Stimulated activated CD4-positive, alpha-beta T cell treated with anti-CD3 and anti-CD28 coated beads, TNF-alpha, amount 100 ng/mL, for 48 hours (primary cell): ENCODE measurements at places on chromosomes 3 and 15.

DNA sequence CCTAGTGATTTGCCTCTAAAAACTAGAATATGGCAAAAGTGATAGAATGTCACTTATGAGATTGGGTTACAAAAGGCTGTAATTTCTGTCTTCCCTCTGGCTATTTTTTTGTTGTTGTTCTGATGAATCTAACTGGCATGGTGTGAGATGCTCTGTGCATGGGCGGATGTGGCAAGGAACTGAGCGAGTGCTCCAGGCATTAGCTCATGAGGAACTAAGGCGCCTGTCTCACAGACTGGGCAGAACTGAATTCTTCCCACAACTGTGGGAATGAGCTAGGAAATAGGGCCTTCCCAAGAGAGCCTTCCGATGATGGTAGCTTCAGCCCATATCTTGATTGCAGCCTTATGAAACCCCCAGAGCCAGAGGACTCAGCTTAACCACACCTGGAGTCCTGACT lies 222.5 kb downstream of the NR2F2 start:
- no peak for DNase-seq

- no peak for DNase-seq
These were observed 12.6 kb upstream of the ALAS1 start for GRCh38 chr3:52185311-52185710.

GRCh38 chr3:139318431-139318816 lies 25.4 kb upstream of the MRPS22 start:
- no peak for DNase-seq

GRCh38 chr3:128490915-128491690 lies 1.9 kb downstream of the GATA2 start:
- DNase-seq, result no peak

- no peak for DNase-seq
These were observed 372.3 kb upstream of the IL12A start for GRCh38 chr3:159616234-159616825.

DNA sequence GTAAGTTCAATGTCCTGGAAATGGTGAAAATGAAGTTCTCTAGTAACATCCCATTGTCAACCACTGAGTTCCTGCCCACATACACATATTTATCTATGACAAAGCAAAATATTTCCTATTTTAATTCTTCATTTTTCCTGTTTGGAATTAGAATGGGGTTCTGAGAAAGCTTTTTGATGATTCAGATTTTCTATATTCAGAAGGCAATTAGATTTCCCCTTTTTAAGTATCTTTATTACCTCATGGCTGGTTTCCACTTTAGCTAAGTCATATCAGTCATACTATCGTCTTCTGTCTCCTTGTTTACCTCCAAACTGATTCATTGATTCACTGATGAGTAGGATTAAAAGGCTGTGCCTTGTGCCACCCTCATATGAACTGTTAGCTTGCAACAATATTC lies 17.9 kb downstream of the ETFA start:
- no peak for DNase-seq

GRCh38 chr3:52756141-52756540 lies 14.6 kb downstream of the NEK4 start:
- DNase-seq, result no peak

GRCh38 chr3:152195206-152195605 lies 73.5 kb upstream of the MBNL1 start:
- no peak for DNase-seq

GRCh38 chr3:106371221-106371970 lies 502.6 kb upstream of the CBLB start:
- no peak for DNase-seq

DNA sequence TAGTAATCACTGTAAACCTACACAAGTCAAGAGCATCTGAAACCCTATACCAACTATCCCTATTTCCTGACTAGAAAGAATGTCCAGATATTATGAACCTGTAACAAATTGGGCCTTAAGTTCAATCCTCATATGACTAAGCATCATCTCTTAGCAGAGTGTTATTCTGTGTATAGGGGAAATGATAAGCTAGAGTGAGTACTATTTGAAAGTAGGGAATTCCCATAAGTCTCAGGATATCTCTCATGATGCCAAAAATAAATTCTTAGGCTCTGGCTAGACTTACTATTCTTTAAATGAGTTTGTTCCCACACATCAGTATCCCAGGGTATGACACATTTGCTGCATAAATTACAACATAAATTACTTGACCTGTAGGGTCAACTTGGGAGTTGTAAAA lies 15.3 kb downstream of the MRPL47 start:
- DNase-seq, result no peak

DNA sequence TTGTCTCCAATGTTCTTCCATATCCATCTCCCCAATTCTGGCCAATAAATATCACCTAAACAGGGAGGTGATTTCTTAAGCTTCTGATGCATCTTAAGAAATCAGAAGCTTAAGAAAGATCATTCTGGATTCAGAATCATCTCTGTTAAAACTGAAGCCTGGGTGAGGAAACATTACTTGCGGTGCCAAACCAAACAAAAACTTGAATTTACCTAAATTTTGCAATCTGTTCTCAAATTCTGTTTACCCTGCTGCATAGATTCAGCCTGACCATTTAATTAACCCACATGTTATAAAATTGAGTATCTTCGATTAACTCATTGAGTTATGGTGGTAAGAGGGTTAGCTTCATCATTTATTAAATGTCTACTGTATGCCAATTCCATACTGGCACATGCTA lies 204.4 kb upstream of the ZNF385D start:
- DNase-seq, result no peak

- DNase-seq, result no peak
These were observed 234.5 kb upstream of the ICE2 start for GRCh38 chr15:60713119-60714084.

DNA sequence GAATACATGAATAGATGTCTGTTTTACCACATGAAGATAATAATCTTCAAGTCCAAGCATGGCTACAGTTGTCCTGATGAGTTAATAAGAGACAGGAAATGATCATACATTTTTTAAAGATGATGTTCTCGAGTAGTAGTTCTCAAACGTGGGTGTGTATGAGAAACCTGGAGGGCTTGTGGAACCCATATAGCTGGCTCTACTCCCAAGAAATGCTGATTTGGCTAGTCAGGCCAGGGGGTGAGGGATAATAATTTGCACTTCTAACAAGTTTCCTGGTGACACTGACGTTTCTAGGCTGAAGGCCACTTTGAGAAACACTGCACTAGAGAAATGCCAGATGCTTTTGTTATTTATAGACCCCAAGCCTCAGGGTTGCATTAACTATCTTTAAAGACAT lies 37.0 kb downstream of the ROPN1B start:
- DNase-seq, result no peak

GRCh38 chr15:50909010-50909317 lies 481 bp downstream of the AP4E1 start:
- DNase-seq, result no peak

- DNase-seq, result no peak
These were observed 5.8 kb upstream of the RYR3 start for GRCh38 chr15:33304924-33305323.

- no peak for DNase-seq
These were observed 19.2 kb downstream of the PLD1 start for GRCh38 chr3:171790898-171791691.

DNA sequence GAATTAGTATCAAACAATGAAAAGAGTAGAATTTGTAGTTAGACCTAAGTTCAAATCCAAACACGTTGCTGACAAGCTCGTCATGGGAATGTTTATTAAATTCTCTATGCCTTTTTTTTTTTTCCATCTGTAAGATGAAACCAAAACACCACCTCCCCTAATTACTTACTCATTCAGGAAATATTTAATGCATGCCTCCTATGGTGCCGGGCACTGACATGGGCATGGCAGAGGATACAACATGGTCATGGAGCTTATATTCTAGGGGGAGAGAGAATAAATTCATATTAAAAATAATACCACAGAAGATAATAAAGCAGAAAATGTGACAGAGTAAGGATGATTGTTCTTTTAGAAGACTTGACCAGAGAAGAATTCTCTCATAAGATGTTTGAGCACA lies 215.8 kb downstream of the RYR3 start:
- DNase-seq, result no peak

DNA sequence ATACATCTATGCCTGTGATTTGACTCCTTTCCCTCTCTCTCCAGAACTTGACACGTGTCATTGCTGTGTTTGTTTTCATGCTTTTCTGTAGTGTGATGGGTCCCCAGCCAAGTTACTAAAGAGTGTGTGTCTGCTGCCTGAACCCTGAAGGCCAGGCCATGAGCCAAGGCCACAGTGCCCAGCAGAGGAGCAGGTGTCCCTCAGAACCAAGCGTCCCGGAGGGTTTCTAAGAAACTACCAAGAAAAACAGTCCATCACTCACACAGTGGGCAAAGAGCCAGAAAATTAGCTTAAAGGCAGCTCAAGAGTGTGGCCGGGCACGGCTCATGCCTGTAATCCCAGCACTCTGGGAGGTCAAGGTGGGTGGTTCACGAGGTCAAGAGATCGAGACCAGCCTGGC lies 35.2 kb downstream of the FBXO45 start:
- DNase-seq, result no peak
